ENCODE measurements at places on chromosomes 7 and 10.

- no peak for DNase-seq
Observed at GRCh38 chr10:99343262-99343661, 14.1 kb downstream of the CNNM1 start.

DNA sequence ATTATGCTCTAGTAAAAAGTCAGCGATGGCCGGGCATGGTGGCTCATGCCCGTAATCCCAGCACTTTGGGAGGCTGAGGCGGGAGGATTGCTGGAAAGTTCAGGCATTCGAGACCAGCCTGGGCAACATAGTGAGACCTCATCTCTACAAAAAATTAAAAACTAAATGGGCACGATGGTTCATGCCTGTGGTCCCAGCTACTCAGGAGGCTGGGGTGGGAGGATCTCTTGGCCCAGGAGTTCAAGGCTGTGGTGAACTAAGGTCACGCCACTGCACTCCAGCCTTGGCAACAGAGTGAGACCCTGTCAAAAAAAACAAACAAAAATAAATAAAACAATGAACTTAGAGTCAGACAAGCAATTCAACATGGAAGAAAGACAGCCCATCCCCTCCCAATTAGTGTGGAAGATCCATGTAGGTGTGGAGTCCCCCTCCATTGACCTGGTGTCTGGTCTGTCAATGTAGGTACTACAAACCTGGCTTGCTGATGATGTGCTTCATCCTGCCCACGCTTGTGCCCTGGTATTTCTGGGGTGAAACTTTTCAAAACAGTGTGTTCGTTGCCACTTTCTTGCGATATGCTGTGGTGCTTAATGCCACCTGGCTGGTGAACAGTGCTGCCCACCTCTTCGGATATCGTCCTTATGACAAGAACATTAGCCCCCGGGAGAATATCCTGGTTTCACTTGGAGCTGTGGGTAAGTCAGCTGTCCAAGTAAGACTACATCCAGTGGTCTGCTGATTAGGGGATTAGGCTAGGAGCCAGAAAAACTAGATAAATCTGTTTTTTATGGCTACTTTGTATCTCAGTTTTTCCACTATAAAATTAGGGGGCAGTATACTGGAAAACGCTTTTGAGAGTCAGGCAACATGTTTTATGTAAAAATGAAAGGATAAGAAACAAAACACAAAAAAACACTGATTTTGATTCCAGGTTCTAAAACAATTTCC is 9.3 kb downstream of the SCD start:
- DNase-seq = no peak

DNA sequence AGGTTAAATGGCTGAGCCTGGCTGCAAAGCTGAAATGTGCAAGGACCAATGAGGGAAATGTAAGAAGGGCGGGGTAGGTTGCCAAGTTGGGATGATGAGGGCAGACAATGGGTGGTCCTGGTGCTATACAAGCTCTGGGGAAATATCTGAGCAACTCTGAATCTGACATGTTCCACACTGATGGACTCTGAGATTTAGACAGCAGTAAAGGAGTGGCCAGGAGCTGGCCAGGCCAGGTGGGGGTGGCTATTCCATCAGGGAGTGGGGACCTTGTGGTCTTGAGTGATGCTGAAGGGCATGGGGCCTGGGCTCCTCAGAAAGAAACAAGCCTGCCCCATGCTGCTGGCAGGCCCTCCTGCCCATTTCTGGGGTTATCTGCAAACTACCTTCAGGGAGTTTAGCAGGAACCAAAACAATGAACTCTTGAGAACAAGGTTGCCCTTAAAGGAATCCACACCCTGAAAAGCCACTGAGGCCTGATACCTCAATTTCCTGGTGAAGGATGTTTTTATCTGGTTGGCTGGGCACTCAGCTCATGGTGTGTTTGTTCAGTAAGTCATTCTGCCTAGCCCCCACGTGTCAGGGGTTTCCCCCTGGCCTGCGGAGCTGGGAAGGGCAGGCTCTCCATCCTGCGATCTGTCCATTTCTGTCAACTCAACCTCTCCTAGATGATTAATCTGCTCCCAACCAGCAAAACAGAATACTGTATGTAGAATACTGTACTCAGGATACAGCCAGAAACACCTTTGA is 143.3 kb upstream of the TNS3 start:
- no peak for DNase-seq

DNA sequence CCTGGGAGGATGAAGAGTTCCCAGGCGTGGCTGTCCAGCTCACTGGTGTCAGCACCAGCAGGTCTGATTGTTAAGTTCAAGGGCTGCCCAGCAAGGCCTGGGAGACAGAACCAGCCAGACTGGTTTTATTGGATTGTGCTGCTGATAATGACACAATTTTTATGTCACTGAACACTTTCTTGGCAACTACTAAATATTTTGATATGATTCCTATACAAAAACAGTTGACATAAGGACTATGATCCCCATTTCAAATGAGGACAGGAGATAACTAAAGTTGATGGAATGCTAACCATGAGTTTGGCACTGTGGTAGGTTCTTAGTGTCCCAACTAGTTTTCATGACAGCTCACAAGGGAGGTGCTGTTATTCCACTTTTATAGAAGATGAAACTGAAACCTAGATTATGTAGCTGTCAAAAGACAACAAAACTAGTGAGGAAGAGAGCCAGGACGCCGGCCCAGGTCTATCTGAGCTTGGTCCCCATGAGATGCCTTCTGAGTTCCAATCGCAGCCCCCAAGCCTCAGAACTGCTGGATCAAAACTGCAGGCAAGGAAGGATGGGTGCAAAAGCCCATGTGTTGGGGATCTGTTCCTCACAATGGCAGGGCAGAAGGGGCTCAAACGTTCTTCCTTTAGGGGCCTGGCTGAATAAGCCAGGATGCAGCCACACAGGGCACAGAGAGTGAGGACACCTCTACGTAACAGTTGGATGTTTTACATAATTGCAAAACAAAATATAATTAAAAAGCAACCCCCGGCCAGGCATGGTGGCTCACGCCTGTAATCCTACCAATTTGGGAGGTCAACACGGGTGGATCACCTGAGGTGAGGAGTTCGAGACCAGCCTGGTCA is 52.8 kb downstream of the COBL start:
- DNase-seq = no peak

GRCh38 chr10:15244635-15245197 is 76.2 kb upstream of the NMT2 start:
- no peak for DNase-seq
